Esophagus muscularis mucosa (tissue), 4 donors: ENCODE measurements at places on chromosomes 1 and 21. TPM values are rescaled to one million over a fixed set of nuclear protein-coding genes. Genes with fewer than 3 reads are reported as not detected.

DNA sequence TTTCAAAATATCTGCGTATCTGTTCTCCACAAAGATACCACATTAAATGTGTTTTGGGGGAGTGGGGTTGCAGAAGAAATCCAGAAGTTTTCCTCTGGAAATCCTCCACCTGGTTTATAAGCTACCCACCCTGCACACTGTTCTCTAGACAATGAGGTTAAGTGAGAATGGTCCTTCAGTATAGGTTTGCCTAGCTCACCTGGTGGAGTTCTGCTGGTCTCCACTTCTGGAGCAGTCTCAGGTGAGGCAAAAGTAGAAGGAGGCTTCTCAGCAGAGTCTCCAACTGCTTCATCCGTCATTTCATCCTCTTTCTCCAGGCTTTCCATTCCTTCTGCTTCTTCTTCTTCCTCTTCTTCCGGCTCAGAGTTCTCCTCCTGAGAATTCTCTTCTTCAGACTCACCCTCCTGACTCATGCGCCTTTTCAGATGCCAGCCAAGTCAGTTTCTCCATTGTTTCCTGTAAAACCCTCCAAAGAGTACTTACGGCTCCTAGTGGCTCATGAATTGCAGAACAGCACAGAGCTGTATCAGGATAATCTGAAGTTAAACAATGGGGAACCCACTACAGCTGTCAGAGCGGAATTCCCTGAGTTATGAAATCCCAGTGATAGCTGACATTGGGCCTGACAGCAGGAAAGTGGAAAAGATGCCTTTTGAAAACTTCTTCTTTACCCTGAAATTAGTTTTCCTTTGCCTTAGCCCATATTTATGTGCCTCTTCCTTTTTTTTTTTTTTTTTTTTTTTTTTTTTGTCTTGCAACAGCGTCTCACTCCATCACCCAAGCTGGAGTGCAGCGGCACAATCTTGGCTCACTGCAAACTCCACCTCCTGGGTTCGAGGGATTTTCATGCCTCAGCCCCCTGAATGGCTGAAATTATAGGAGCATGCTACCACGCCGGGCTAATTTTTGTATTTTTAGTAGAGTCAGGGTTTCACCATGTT lies 38.5 kb downstream of the MSTO1 start:
- no peak for DNase-seq

- no peak for DNase-seq
Observed at GRCh38 chr1:7991504-7992440, 30.3 kb downstream of the PARK7 start.

- DNase-seq = no peak
Observed at GRCh38 chr1:179803104-179803503, 60.0 kb downstream of the FAM163A start.

DNA sequence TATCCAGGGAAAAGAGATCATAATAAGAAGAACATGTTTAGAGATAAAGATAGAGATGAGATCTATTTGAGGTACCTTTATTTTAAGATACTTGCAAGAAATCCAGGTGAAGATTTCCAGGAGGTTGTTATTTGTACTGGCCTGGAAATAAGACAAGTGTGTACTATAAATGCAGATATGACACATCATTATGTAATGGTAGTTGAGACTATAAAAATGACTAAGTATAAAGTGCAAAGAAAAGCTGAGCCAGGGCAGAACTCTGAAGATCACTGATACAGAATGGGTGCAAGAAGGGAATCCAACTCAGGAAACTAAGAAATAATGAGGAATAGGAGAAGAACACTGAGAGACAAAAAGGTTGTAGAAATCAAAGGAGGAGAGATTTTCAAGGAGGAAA lies 378.2 kb upstream of the PBX1 start:
- DNase-seq = no peak

- DNase-seq = peak; percentile 89
Observed at GRCh38 chr1:29800120-29800519, 563.8 kb downstream of the PTPRU start.

DNA sequence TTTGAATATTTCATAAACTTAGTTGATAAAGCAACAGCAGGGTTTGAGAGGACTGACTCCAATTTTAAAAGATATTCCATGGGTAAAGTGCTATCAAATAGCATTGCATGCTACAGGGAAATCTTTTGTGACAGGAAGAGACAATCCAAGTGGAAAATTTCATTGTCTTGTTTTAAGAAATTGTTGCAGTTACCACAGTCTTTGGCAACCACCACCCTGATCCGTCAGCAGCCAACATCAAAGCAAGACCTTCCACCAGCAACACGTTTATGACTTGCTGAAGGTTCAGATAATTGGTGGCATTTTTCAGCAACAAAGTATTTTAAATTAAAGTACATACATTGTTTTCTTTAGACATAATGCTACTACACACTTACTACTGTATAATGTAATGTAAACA lies 47.8 kb downstream of the ADGRL4 start:
- DNase-seq = no peak

GRCh38 chr21:33059380-33059841 lies 10.5 kb upstream of the OLIG1 start:
- DNase-seq = no peak

DNA sequence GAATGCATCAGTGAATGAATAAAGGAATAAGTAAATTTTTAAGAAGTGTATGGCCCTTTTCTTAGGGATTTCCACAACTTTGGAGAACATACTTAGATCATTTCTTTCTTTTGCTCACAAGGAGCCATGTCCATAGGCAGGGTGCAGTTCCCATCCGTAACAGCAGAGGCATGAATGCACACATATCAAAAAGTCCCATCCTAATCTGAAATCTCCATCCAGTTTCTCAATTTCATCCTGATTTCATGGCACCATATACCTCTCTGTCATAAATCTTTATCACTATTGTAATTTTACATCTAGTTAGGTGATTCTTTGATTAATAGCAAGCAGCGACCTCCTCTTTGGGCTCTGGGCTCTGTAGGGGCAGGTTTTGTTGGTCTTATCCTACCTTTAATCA lies 359.2 kb downstream of the RRAGC start:
- DNase-seq = no peak

GRCh38 chr1:219292341-219292740 lies 118.7 kb downstream of the LYPLAL1 start:
- DNase-seq = no peak

- DNase-seq = no peak
Observed at GRCh38 chr1:43930949-43931275, 2.7 kb upstream of the ARTN start.

GRCh38 chr1:56834137-56834900 lies 15.1 kb upstream of the FYB2 start:
- no peak for DNase-seq

DNA sequence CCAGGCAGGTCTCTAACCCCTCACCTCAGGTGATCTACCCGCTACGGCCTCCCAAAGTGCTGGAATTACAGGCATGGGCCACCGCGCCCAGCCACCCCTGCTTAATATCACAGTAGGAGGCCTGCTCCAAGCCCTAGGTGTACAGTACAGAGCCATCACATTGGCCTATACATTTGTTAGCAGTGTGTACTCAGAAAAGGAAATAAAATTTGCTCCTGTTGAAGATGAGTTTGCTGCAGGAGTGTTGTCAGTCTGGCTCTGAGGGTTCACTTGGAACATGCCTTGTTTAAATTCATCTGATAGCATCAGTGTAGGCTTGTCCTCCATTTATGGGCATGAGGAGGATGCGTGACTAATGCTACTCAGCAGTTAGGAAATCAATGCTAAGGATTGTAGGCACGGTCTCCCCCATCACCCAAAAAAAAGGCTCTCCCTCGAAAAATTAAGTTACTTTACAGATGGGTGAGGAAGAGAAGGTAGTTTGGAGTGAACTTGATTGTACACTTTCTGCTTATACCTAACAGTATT lies 4.6 kb upstream of the ENAH start:
- no peak for DNase-seq

The KRTAP21-2 gene
- total RNA-seq = not detected

The TMEM82 gene
- total RNA-seq = not detected

The GPR25 gene
- total RNA-seq = not detected
